ENCODE measurements at places on chromosomes 6 and 20.
A peak's percentile ranks its signal among the peaks of the same experiment; 100 is the strongest.

DNA sequence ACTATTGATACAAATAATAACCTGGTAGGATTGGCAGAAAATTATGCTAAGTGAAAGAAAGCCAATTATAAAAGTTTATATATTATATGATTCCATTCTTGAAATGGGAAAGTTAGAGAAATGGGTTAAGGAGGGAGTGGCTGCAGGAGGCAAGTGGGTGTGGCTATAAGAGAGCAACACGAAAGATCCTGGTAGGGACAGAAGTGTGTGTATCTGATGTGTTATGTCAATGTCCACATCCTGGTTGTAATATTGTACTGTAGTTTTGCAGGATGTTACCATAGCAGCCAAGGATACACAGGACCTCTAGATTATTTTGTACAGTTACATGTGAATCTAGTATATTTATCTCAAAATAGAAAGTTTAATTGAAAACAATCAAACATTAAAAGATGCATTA is 46.8 kb downstream of the SNX5 start:
- DNase-seq = peak; percentile 39

DNA sequence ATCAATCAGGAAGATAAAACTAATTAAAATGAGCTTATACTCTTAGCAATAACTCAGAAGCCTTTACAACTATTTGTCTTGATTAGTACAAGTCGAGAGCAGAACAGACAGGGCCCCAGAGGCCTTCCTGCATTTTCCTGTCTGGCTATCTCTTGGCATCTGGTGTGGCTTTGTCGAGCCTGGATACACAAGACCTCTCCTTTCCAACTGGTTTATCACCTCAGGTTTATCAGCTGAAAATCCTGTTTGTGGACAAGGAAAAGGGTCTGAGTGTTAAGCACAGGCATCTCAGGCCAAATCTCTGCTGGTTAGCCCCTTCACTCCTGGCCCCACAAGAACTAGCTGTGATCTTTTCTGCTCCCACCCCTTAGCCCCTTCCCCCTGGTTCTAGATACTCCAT is 32.6 kb downstream of the BAK1 start:
- no peak for DNase-seq

DNA sequence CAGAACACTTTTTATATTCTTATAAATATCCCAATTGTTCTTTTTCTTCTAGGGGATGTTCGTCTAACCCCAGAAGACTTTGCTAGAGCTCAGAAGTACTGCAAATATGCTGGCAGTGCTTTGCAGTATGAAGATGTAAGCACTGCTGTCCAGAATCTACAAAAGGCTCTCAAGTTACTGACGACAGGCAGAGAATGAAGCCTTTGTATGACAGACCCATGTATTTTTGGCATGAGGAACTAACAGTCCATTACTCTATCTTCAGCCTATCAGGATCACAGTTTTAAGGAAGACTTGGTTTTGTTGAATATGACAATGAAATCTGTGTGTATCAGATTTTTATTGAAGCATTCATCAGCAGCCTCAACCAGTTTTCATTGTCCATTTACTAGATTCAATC is 71.4 kb downstream of the VTA1 start:
- DNase-seq = no peak

DNA sequence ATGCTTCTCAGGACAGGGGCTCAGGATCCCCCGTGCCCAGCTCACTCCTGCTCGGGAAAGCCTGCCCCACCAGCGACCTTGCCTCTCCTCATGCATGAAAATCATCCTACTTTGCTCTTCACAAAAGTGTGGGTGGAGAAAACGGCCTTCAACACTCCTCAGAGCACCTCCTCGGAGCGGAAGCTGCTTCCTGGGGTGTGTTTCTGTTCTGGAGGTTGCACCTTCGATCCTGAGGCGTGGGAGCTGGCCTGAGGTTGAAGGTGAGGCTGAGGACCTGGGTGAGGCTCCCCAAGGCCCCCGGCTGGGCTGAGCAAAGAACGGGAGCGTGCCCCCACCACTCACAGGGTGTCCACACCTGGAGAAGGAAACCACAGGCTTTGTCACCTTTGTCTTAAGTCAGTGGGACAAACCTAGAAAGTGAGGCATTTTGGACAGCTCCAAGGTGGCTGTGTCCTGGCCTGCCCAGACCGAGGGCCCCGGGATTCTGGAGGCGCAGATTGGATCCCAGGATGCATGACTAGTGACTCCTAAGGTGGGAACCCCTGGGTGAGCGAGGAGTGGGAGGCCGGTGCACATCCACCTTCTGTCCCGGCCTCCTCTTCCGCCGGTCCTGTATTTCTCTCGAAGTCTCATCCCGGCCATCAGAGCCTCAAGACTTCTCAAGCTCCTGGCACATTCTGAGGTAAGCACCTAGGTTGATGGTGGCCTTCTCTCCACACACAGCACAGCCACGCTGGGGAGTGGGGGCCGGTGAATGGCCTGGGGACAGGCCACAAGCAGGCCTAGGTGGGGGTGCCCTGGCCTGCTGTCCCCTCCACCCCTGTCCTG is 104.7 kb downstream of the TMEM242 start:
- DNase-seq = no peak

GRCh38 chr6:144069506-144069905 is 25.9 kb downstream of the SF3B5 start:
- DNase-seq = no peak

- no peak for DNase-seq
Measured at GRCh38 chr6:53603386-53604116, 58.6 kb upstream of the GCLC start.

GRCh38 chr6:2744778-2745177 is 5.9 kb downstream of the MYLK4 start:
- no peak for DNase-seq

- peak; percentile 86 for DNase-seq
Measured at GRCh38 chr6:139029470-139030227, 1.1 kb downstream of the ABRACL start.

DNA sequence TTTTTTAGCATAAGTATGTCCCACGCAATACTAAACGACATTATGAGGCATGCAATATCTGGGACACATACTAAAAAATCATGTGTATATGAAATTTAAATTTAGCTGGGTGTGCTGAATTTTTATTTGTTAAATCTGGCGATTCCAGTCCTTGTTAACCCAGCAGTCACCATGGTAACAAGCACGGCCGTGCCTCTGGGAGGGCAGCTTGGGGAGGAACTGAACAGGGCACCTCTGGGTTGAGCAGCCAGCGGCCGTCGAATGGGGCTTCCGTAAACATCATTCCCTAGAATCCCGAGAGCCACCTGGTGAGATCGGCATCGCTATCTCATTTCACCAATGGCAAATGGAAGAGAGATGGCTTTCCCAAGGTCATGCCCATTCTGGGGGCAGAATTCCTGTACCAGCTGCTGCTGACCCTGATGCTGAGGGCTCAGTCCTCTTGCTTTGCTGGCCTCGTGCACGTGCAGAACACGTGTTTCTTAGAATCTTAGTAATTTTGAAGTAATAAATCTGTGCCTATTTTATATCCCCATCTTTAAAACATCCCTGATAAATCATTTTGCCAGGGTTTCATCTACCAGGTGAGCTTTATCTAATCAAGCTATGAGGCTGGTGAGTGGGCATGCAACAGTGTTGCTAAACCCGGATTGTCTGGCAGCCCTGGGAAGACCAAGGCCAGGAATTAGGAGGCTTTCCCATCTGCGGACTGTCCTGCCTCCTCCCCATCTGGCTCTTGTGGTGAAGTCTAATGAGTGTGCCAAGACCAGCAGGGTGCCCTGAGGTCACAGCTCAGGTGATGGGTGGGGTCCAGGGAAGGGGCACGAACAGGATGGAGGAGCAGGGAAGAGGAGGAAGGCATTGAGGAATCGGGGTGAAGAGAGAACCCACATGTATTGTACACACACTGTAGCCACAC is 85.1 kb downstream of the AGPAT4 start:
- DNase-seq = no peak

DNA sequence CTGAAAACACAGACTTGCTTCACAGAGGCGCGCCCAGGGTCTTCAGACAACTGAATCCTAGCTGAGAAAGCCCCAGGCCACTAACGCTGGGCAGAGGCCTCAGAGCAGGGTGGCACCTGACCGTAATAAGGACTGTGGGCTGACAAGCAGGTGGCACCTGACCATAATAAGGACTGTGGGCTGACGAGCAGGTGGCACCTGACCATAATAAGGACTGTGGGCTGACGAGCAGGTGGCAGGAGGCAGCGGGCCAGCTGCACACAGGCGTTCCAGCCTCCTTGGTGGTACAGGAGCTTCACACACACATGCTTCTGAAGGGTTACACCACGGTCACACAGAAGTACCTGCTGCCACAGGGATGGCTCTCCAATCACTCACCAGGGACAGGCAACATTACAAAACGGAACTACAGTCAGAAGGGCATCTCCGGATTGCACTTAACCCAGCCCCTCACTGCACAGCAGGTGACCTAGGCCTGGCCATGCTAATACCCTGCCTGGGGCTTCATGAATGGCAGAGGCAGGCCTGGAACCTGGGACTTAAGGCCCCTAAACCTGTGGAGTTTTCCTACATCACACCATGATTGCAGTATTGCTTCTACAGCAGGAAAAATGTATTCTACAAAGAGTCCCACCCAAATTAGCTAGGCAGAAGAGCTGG is 50.8 kb downstream of the PSMG4 start:
- DNase-seq = no peak

- DNase-seq = peak; percentile 86
Measured at GRCh38 chr6:40436685-40437604, 150.2 kb downstream of the LRFN2 start.

DNA sequence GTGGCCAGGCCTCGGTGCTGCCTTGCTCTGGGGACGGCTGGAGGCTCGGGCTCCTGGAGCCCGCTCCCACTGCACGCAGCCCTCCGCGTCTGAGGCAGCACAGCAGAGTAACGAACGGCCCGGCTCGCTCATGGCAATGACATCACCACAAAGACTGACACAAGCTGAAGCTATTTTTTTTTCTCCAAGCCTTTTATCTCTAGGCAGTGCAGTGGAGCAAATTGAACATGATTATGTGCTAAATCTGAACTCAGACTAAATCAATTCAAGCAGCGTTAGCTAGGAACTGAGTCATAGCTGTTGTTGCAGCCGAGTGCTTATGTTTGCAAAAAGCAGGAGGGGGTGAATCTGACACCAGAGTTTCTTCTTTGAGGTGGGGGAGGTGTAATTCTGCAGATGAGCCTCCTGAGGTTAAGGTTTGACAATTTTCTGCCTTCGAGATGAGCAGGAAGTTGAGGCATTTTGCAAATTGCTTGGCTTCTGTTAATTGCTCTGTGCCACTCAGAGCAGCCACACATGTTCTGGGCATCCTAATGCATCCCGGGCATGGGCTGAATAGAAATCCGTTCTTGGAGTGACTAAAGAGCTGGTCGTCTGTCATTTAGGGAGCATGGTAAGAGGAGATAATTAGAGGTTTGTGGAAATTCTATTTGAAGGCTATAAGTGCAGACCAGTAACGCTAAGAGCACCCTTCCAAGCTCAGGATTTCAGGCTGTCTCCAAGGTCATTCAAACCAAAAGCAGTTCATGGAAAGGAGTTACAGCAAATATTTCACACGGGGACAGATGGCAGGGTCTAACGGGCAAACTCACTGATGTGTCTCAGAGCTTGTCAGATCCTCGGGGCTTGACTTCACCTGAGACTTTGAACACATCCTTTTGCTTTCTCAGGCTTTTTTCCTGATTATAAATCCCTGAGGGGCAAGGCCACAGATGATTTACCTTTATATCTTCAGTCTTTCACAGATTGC is 155.1 kb upstream of the ENPP5 start:
- no peak for DNase-seq

- no peak for DNase-seq
Measured at GRCh38 chr6:144029452-144029851, 21.4 kb upstream of the PLAGL1 start.

GRCh38 chr20:38515631-38516030 is 43.0 kb downstream of the RALGAPB start:
- DNase-seq = no peak

GRCh38 chr6:31734821-31735406 is 1.4 kb downstream of the CLIC1 start:
- peak; percentile 90 for DNase-seq

- DNase-seq = no peak
Measured at GRCh38 chr6:158005626-158006180, 24.0 kb downstream of the SYNJ2 start.

- no peak for DNase-seq
Measured at GRCh38 chr6:142857796-142858555, 87.0 kb downstream of the HIVEP2 start.

GRCh38 chr6:15090145-15090579 is 155.7 kb upstream of the JARID2 start:
- peak; percentile 76 for DNase-seq

DNA sequence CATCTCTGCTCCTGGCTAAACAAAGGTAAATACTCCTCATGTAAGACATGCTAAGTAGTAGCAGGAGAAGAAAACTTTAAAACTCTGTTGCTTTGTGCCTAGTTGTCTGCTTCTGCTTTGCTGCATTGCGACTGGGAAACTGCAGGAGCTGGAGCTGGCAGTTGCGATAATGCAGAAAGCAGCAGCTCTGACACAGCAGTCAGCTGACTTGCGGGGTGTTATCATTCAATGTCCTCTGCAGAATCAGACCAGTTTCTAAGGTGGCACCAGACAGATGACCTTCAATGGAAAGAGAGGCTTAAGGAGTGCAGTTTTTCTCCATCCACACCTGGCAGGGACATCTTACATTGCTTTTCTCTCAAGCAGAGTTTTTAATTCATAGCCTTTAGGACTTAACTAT is 69.9 kb upstream of the SOX4 start:
- no peak for DNase-seq

GRCh38 chr20:50992733-50993457 is 30.0 kb downstream of the KCNG1 start:
- peak; percentile 80 for DNase-seq

- no peak for DNase-seq
Measured at GRCh38 chr20:57080796-57081195, 185.6 kb downstream of the BMP7 start.
